ENCODE measurements at places on chromosomes 1 and 21.

DNA sequence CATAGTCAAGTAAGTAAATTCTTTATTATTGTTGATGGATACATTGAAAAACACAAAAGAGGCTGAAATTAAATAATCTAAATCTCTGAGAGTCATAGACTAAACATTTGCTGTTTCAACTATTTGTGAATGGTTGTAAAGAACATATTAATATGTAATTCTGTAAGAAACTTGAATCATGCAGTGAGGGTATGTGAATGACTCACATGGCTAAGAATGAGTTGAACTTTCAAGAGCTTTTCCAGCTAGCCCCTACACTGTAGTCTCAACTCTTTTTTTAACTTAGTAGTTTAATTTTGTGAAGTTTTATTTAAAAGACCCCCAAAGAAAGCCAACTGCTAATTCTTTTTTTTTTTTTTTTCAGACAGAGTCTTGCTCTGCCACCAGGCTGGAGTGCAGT, 588.1 kb downstream of the DPYD start:
- DNase-seq = no peak

DNA sequence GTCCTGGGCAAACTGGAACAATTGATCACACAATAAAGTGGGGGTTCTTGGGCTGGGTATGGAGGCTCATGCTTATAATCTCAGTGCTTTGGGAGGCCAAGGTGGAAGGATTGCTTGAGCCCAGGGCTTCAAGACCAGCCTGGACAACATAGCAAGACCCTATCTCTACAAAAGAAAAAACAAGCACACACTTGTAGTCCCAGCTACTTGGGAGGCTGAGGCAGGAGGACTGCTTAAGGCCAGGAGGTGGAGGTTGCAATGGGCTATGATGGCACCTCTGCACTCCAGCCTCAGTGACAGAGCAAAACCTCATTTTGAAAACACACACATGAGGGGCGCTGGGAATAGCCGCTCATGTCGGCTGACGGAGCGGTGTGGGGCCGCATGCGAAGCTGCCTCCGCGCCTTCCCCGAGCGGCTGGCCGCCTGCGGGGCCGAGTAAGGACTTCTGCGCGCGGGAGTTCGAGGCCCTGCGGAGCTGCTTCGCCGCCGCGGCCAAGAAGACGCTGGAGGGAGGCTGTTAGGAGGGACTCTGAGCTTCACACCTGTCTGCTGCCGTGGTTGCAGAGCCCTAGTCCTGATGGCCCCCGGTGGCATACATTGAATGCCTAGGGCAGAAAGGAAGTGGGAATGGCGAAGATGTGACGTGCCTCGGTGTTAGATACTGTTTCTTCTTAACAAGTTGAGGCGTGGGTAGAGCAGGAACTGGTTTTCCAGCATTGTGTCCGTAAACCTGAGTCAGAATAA, 59.5 kb downstream of the ACBD3 start:
- no peak for DNase-seq

GRCh38 chr1:39184354-39184818, 20.1 kb upstream of the MACF1 start:
- DNase-seq = no peak

GRCh38 chr1:26221094-26221493, 12.9 kb upstream of the CEP85 start:
- DNase-seq = no peak

DNA sequence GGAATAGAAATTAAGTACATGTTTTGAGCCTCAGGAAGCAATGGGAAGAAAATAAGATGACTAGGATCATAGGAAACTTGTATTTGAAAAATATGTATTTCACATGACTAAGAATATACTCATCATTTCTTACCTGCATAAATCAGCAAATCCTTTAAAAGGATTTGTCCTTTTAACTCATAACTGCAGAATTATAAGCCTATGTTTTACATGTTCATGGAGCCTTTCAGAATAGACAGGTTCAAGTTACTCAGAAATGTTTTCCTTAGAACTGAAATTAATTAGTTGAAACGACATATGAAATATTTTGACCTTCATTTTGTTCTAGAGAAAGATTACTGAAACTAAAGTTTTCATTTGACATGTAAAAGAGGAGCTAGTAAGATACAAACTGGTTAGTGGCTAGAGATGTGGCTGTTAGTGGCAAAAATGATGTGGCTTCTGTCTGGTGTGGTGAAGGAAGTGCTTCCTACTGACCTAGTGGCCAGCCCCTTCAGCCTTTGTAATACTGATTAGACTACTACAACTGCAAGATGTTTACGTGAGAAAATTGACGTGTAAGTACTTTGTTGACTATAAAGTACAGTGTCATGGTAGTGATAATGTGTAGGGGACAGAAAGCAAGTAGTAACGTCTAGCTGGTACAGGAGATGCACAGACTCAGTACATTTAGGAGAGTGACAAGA, 54.7 kb downstream of the PACC1 start:
- DNase-seq = no peak

DNA sequence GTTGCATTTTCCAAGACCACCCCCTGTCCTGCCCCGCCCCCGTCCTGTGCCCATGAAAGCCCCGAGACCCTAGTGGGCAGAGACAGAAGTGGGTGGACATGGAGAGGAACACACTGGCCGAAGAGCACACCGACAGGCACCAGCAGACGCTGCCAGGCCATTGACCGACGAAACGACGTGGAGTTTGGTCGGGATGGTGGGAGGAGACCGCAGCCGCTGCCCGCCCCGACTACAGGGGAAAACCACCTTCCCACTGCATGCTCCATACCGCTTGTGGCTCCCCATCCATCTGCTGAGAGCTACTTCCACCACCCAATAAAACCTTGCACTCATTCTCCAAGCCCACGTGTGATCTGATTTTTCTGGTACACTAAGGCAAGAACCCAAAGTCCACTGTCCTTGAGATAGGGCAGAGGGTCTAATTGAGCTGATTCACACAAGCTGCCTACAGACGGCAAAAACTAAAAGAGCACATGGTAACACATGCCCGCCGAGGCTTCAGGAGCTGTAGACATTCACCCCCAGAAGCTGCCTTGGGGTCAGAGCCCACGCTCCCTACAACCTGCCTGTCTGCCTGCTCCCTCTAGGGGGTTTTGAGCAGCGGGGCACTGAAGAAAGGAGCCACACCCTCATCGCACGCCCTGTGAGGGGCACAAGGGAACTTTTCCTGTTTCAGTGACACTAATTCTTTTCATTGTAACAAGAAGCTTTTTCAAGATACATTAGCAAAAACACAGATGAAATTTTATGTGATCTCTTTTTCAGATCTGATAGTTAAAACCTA, 81.2 kb upstream of the RAB3GAP2 start:
- no peak for DNase-seq

- DNase-seq = no peak
These were observed 142.4 kb downstream of the AK5 start for GRCh38 chr1:77424236-77424635.

DNA sequence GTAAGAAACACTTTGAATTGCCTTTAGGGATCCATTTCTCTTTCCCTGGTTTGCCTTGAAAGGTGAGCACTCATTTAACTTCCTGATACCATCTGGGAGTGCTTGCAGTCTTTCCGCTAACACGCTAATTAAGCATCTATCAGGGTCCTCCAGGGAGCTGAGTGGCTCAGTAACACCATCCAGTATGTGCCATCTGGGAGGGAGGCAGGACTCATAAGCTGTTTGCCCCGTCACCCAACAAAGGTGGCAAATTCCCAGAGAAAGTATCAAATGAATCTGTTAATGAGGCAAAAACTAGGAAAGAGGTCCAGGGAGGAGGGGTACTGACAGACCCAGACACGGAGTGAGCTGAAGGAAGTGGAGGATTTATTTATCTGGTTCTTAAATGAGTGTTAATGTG, 430.9 kb downstream of the HLX start:
- DNase-seq = no peak

GRCh38 chr1:206792939-206793607, 20.8 kb upstream of the IL10 start:
- no peak for DNase-seq

DNA sequence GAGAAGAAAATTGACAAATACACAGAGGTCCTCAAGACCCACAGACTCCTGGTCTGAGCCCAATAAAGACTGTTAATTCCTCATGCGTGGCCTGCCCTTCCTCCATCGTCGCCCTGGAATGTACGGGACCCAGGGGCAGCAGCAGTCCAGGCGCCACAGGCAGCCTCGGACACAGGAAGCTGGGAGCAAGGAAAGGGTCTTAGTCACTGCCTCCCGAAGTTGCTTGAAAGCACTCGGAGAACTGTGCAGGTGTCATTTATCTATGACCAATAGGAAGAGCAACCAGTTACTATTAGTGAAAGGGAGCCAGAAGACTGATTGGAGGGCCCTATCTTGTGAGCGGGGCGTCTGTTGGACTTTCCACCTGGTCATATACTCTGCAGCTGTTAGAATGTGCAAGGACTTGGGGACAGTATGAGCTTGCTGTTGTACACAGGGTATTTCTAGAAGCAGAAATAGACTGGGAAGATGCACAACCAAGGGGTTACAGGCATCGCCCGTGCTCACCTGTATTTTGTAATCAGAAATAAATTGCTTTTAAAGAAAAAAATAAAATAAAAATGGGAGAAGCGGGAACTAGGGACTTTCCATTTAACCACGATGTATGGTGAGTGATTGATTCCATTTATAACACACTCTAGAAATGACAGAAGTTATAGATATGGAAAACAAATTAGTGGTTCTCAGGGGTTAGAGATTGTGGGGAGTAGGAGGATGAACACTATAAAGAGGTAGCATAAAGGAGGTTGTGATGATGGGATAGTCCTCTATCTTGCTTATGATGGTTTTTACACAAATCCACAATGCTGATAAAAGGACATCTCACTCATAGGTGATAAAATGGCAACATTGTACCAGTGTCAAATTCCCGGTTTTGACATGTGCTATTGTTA, 244.7 kb downstream of the MRPL39 start:
- no peak for DNase-seq

DNA sequence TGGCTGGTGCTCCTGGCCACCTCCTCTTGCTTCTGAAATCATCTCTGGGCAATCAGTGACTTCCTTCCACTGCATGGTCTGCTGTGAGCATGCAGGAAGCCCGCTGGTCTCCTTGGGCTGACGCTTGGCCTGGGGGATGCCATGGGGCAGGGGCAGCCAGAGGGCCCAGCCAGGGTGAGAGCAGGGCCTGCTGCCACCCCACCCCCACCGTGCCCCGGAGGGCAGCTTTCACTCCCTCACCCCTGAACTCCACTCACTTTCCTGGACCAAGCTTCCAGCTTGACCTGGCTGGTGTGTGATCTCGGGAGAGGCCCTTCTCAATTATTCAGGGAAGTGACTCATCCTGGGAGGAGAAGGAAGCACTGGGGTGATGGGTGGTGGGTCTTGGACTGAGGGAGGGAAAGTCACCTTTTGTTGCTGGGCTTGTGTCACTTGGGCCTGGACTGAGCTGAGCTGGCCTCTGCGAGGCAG, 270.2 kb upstream of the CSF3R start:
- no peak for DNase-seq

- no peak for DNase-seq
These were observed 51.1 kb downstream of the MORN1 start for GRCh38 chr1:2340086-2340917.

DNA sequence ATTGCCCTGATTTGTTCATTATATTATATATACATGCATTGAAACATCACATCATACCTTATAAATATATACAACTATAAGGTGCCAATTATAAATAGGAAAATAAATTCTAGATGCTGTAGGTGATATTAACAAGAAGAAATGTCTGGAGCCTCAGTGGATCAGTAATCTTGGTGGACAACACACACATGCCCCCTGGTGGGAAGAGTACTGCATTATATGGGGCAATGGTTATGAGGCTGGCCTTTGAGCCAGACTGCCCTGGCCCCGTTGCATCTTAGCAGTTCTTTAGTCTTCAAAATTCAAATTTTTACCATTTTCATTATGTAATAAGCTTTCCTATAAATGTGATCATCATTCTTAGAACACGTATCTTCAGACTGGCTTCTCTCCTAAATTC, 335.0 kb upstream of the GREM2 start:
- no peak for DNase-seq

GRCh38 chr21:36698385-36698980, 432 bp upstream of the SIM2 start:
- DNase-seq = no peak

- no peak for DNase-seq
These were observed 106.3 kb downstream of the COL11A1 start for GRCh38 chr1:103002005-103002404.

GRCh38 chr1:214808845-214809460, 206.0 kb downstream of the CENPF start:
- no peak for DNase-seq

- no peak for DNase-seq
These were observed 412.1 kb downstream of the DPYD start for GRCh38 chr1:97508653-97509218.

- DNase-seq = no peak
These were observed 1041.3 kb upstream of the ADGRL4 start for GRCh38 chr1:80047791-80048190.

GRCh38 chr1:12052008-12052573, 11.0 kb upstream of the TNFRSF8 start:
- DNase-seq = no peak

- no peak for DNase-seq
These were observed 97.6 kb downstream of the NAV1 start for GRCh38 chr1:201636510-201636971.

DNA sequence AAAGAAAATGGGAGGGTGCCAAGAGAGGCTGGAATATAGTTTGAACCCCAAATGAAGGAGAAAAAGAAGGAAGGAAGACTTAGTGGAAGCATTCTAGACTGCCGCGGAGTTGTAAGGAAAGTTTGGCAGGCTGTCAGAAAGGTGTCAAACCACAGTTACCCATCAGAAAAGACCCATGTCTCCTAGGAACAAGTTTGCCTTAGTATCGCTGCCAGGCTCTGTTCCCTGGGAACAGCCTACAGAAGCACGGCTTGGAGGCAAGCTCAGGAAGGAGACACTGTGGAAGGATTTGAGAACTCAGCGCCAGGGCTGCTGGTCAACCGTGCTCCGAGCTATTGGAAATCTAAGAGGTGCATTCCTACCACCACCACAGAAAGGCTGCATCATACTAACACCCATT, 197.4 kb downstream of the RRAGC start:
- DNase-seq = peak; percentile 20

DNA sequence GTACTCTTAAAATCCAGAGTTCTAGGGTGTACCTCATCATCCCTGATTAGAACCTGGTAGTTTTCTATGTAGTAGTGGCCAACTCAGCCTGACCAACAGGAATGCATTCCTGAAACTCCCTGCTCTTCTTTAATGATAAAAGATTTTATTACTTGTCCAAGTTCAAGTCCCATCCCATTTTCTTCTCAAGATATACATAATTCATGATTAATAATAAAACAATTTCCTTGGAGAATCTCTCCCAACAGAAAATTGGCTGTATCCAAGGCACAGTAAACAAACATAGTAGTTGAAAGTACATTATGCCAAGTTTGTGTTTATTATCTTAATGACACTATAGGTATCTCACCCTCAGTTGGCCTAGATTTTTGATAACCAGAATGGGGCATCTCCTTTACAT, 714.1 kb upstream of the ADAMTS5 start:
- DNase-seq = no peak

GRCh38 chr1:3869751-3870301, 12.6 kb downstream of the DFFB start:
- no peak for DNase-seq

GRCh38 chr1:201859424-201859823, 29.3 kb upstream of the SHISA4 start:
- no peak for DNase-seq

- no peak for DNase-seq
These were observed 66.2 kb downstream of the S1PR1 start for GRCh38 chr1:101302831-101303511.

GRCh38 chr1:1124786-1125642, 9.1 kb upstream of the C1orf159 start:
- no peak for DNase-seq

Data from putamen (tissue), 1 donor.